ENCODE measurements at places on chromosomes 5 and 9. TPM values are rescaled to one million over a fixed set of nuclear protein-coding genes. Genes with fewer than 3 reads are reported as not detected.

FYB1 gene
- total RNA-seq = 0.34 TPM

DNA sequence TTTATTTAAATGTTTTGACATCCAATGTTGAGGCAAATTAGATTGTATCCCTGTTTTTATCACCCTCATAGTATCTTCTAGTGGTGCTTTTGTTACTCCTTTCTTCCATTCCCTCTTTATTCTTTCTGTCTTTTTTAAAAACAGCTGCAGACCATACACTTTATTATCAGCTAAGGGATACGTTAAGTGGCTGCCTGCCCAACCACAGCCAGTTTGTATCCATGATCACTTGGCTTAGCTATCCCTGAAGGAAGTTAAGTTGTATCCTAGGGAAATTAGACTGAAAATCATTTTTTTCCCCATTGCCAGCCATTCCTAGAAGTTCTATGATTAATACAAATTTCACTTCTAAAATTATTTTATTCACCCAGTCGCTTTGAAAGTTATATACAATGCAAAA, 1032.7 kb downstream of the NR2F1-AS1 start:
- H3K4me3 ChIP-seq = no peak overlapping the region
- no peaks in the 10 kb centered on the region for H3K27me3 ChIP-seq
- no peak for DNase-seq
- H3K36me3 ChIP-seq = no peaks in the 10 kb centered on the region

- no peak overlapping the region for H3K4me3 ChIP-seq
- no peaks in the 10 kb centered on the region for H3K27me3 ChIP-seq
- no peaks in the 10 kb centered on the region for H3K36me3 ChIP-seq
- no peak for DNase-seq
Observed at GRCh38 chr9:70829591-70830265, 291.7 kb downstream of the TRPM3 start.

TERT gene
- 5.0 TPM for total RNA-seq

DNA sequence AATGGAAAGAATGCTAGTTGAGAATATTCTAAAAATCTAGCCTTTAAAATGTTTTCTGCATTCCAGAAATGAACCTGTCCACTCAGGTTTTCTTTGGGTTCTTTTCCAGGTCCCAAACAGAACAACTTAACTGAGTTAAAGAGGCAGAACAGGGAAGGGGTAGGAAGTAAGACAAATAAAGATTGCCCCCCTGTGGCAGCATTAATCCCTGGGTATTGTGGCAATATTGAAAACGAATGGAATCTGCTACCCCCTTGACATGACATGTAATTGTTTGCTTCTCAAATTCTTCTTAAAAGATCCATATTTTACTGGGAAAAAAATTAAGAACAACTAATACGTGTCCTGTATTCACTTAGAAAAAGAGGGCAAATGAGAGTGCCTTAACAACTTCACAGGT, 9.3 kb upstream of the RBM22 start:
- no peak overlapping the region for H3K4me3 ChIP-seq
- no peaks in the 10 kb centered on the region for H3K27me3 ChIP-seq
- H3K4me1 ChIP-seq = no peaks in the 10 kb centered on the region
- H3K36me3 ChIP-seq = peaks cover 73% of the 10 kb centered on the region
- DNase-seq = peak; percentile 27

GRCh38 chr5:60379907-60380306, 320.1 kb downstream of the DEPDC1B start:
- H3K27me3 ChIP-seq = no peaks in the 10 kb centered on the region
- H3K36me3 ChIP-seq = no peaks in the 10 kb centered on the region
- H3K4me3 ChIP-seq = no peak overlapping the region
- H3K27ac ChIP-seq = no peak overlapping the region
- no peak for DNase-seq

DNA sequence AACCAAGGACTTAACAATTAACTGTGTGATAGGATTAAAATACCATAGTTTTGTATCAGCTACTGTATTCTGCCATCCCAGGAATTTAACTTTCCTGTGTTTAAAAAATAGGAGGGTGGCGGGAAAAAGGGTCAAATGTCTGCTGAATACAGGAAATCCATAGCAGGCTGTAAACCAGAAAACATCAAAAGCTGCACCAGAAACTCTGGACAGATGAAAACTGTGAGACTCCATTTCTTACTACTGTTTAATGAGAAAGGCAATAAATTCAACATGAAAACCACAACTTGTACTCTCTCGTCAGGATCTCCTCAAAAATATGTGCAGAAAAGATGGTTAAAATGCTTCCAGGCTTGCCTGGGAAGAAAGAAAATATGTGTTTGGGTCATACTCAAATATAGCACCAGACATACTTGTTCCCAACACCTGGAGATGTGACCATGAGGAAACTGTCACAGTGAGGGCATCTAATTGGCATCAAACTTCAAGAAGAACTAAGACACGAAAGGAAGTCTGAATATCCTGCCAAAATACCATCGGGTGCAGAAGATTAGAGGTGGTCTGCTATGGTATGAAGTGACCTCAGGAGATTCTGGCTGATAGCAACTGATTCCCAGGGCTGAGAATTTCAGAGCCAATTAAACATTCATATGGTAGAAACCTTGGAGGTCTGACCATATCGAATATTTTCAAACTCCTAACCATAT, 164.7 kb upstream of the TARS1 start:
- no peak for DNase-seq
- no peaks in the 10 kb centered on the region for H3K36me3 ChIP-seq
- no peak overlapping the region for H3K4me3 ChIP-seq
- peaks cover 39% of the 10 kb centered on the region for H3K4me1 ChIP-seq
- H3K27me3 ChIP-seq = no peaks in the 10 kb centered on the region
- peak overlapping the region; percentile 65 for H3K27ac ChIP-seq

DNA sequence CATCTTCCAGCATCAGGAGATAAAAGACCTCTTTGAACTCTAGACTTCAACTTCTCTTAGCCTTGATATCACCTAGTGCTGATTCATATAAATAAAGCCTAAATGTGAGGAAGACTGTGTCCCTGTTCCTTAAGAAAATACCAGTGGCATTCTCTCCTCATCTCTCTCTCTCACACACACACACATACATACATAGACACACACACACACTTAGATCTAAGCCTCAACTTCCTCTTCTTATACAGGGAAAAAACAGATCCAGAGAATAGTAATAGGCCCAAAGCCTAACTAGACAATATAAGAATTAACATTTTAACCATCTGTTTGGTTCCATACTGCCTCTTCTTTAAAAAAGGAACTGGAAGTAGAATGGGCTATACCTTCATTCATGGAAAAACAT, 195.3 kb upstream of the NR4A3 start:
- H3K4me1 ChIP-seq = no peaks in the 10 kb centered on the region
- H3K4me3 ChIP-seq = no peak overlapping the region
- H3K27ac ChIP-seq = no peak overlapping the region
- no peaks in the 10 kb centered on the region for H3K27me3 ChIP-seq

GRCh38 chr9:130451004-130451390, 6.2 kb downstream of the ASS1 start:
- no peaks in the 10 kb centered on the region for H3K36me3 ChIP-seq
- no peak overlapping the region for H3K4me3 ChIP-seq
- H3K27me3 ChIP-seq = no peaks in the 10 kb centered on the region
- no peak overlapping the region for H3K27ac ChIP-seq
- no peak for DNase-seq
- H3K4me1 ChIP-seq = peaks cover 24% of the 10 kb centered on the region

- H3K4me3 ChIP-seq = no peak overlapping the region
- H3K27ac ChIP-seq = no peak overlapping the region
- no peaks in the 10 kb centered on the region for H3K4me1 ChIP-seq
Observed at GRCh38 chr5:27473307-27474046, 435.1 kb upstream of the CDH9 start.

CYLC2 gene
- total RNA-seq = not detected

GRCh38 chr9:82247318-82247717, 258.7 kb downstream of the SPATA31D1 start:
- no peak for DNase-seq
- H3K36me3 ChIP-seq = no peaks in the 10 kb centered on the region
- no peak overlapping the region for H3K27ac ChIP-seq
- H3K4me3 ChIP-seq = no peak overlapping the region

GRCh38 chr5:98816582-98817222, 43.2 kb downstream of the RGMB start:
- H3K36me3 ChIP-seq = no peaks in the 10 kb centered on the region
- H3K4me3 ChIP-seq = no peak overlapping the region
- no peak for DNase-seq

MTAP gene
- total RNA-seq = 20.3 TPM

- H3K27me3 ChIP-seq = no peaks in the 10 kb centered on the region
- DNase-seq = no peak
- no peak overlapping the region for H3K4me3 ChIP-seq
- no peak overlapping the region for H3K27ac ChIP-seq
Observed at GRCh38 chr9:108386032-108386431, 469.8 kb downstream of the ACTL7B start.

- no peak for DNase-seq
- no peak overlapping the region for H3K27ac ChIP-seq
- no peaks in the 10 kb centered on the region for H3K27me3 ChIP-seq
- no peaks in the 10 kb centered on the region for H3K4me1 ChIP-seq
- H3K36me3 ChIP-seq = no peaks in the 10 kb centered on the region
- no peak overlapping the region for H3K4me3 ChIP-seq
Observed at GRCh38 chr9:8337834-8338766, 538.5 kb upstream of the DMAC1 start.

GRCh38 chr9:108727580-108728111, 128.1 kb downstream of the ACTL7B start:
- no peak overlapping the region for H3K27ac ChIP-seq
- DNase-seq = no peak
- no peaks in the 10 kb centered on the region for H3K27me3 ChIP-seq
- H3K36me3 ChIP-seq = no peaks in the 10 kb centered on the region

GRCh38 chr5:52799358-52799982, 11.8 kb downstream of the ITGA1 start:
- H3K27ac ChIP-seq = peak overlapping the region; percentile 90
- H3K4me3 ChIP-seq = peak overlapping the region; percentile 47
- DNase-seq = peak; percentile 82
- no peaks in the 10 kb centered on the region for H3K27me3 ChIP-seq
- peaks cover 46% of the 10 kb centered on the region for H3K4me1 ChIP-seq
- H3K36me3 ChIP-seq = peaks cover 34% of the 10 kb centered on the region

DNA sequence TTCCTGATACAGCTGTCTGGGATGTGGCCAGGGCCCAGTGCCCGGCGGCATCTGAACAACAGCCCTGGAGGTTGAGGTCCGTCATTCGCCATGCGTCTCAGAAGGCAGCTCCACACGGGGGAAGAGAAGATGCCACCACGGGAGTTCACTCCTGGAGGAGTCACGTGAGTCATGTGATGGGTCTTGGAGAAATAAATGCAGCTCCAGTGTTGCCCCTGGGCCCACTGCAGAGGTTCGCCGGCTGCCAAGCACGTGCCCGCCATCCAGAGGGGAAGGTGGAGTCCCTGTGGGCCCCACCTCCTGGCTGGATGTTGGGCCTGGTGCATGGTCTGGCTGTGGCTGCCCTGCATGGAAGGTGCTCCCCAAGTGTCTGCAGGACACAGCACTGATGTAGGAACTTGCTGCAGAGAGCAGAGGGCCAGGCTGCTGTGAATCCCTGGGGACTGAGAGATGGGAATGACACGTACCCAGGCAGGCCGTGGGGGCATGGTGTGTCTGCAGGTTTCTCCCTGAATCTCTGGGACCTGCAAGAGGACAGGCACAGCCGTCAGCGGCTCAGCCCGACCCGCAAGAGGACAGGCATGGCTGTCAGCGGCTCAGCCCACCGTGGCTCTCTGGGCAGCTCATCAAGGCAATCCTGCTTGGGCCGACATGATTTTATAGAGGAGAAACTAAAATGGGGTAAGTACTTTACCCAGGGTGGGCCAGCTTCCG, 418.3 kb upstream of the IRX4 start:
- H3K4me3 ChIP-seq = no peak overlapping the region
- no peaks in the 10 kb centered on the region for H3K4me1 ChIP-seq
- H3K27ac ChIP-seq = no peak overlapping the region

NCBP1 gene
- 43.7 TPM for total RNA-seq

DNA sequence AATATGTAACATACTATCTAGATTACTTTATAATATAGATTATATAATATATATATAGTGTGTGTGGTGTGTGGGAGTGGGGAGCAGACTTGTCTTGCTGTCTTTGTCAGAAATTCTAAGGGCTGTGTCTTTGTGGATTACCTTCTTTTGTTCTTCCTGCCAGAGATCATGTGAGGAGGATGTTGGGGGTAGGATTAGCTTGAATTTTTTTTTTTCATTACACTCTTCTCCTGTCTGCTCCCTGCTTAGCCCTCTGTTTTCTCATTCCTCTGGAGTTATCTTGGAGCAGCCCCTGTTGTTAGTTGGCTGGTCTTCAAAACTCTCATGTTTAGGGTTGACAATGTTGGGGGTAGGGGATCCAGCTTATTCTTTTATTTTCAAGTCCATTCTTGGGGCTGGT, 21.0 kb upstream of the C9orf40 start:
- no peak overlapping the region for H3K4me3 ChIP-seq
- DNase-seq = no peak
- H3K27me3 ChIP-seq = no peaks in the 10 kb centered on the region
- H3K36me3 ChIP-seq = no peaks in the 10 kb centered on the region
- no peak overlapping the region for H3K27ac ChIP-seq

PRRX2 gene
- 14.0 TPM for total RNA-seq

MAMDC2 gene
- not detected for total RNA-seq

DNA sequence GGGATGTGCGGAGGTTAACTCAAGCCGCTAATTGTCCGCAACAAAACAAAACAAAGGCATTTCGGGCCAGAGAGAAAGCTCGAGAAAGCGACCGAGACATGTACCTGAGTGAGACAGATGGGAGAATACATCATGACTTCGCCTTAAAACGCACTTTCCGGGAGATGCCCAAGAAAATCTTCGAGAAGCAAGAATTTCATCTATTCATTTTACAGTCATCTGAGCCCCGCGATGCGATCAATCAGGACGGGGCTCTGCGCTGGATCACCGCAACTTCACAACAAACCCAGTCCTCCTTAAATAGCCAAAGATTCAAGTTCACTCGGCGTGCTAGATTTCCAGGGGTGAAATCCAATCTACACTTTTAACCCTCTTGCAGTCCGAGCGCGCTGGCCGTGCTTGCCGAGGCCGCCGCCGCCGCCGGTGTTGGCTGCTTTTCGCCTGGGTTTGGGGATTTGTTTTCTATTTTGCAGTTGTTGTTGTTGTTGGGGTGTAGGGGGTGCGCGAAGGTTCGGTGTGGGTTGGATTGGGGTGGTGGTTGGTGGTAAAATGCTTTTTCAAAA, 482 bp downstream of the NFIB start:
- DNase-seq = peak; percentile 27
- no peaks in the 10 kb centered on the region for H3K36me3 ChIP-seq
- peak overlapping the region; percentile 59 for H3K4me3 ChIP-seq
- peak overlapping the region; percentile 60 for H3K27ac ChIP-seq
- no peaks in the 10 kb centered on the region for H3K27me3 ChIP-seq

SLC36A2 gene
- total RNA-seq = not detected

GRCh38 chr9:20528253-20528652, 94.0 kb downstream of the MLLT3 start:
- no peak overlapping the region for H3K27ac ChIP-seq
- H3K4me3 ChIP-seq = no peak overlapping the region
- H3K4me1 ChIP-seq = peaks cover 7% of the 10 kb centered on the region
- no peaks in the 10 kb centered on the region for H3K36me3 ChIP-seq
- H3K27me3 ChIP-seq = no peaks in the 10 kb centered on the region
- no peak for DNase-seq

SLC6A7 gene
- total RNA-seq = not detected

PHF24 gene
- total RNA-seq = not detected

DRD1 gene
- total RNA-seq = 10.0 TPM

ANXA6 gene
- total RNA-seq = 463 TPM

Measured in SJSA1 (cell line).